ENCODE measurements at places on chromosomes 7 and 10.

GRCh38 chr7:56810466-56810865, 321.8 kb downstream of the ZNF479 start:
- no peak for DNase-seq

GRCh38 chr10:130371666-130372065, 235.5 kb downstream of the GLRX3 start:
- DNase-seq = no peak

DNA sequence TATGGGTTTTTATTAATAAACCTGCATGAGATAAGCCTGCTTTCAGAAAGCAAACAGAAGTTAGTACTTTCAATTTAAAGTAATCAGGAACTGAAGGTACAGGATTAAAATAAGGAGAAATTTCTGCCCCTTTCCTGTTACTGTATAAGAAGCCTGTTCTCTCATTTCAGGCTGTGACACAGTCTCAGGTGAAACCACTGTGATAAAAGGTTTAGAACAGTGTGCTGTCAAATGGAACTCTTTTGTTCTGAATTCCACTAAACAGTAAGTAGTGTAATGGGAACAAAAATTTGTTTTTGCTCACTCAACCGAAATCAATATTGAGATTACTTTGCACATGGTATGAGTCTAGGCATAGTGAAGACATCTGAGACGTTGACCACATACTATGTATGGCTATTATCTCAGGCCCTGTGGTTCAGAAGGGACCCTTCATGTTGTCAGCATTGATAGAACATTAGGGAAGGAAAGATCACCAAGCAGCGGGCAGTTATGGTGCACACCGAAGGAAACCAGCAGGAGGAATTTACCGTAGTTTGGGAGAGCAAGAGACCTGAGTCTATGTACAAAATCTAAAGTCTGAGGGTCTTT, 14.9 kb downstream of the HEPACAM2 start:
- DNase-seq = no peak

- DNase-seq = no peak
These were observed 111.1 kb downstream of the EBF3 start for GRCh38 chr10:129852829-129853561.
